ENCODE measurements at places on chromosomes 6 and 20.

- no peak for DNase-seq
These were observed 46.4 kb upstream of the TGM2 start for GRCh38 chr20:38211200-38212097.

- DNase-seq = no peak
These were observed 78.8 kb upstream of the RALY start for GRCh38 chr20:33914919-33915318.

DNA sequence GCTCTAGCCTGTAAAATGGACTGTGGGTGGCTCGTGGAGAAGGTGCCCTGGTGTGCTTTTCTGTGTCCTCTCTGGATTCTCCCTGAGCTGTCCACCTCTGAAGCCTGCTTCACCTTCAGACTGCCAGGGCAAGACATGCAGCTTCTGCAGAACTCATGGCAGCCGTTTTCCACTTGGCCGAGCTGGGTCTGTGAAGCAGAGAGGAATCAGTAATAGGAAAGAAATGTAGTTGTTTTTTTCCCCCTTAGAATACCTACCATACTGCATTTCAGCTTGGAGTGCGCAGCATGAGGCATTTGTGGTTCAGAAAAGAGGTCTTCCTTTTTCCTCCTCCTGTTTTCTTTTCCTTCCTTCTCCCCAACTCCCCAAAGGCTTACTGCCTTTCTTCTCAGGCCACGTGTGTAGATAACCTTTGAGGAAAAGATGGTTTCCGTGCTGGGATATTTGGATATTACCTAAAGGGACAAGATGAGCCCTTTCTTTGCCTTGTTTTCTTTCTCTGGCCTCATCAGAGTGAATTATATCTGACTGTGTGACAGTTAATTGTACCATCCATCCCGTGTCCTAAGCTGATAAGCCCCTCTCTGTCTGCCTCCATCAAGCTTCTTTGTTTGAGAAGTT, 39.4 kb downstream of the RREB1 start:
- no peak for DNase-seq

DNA sequence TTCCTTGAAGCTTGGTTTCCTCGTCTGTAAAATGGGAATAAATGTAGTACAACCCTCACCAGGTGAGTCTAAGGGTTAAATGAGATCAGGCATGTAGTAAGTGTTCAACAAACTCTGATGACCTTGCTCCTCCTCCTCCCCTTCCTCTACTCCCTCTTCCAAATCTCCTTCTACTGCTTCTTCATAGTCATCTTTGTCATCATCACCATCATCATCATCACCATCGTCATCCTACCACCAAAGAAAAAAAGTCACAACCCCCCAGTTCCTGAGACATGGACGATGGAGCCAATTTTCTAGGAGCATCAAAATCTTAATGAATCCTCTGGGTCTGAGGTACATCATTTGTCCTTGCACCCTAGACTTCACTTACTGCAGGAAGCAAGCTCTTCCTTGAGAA, 240.0 kb downstream of the ANKRD60 start:
- no peak for DNase-seq

DNA sequence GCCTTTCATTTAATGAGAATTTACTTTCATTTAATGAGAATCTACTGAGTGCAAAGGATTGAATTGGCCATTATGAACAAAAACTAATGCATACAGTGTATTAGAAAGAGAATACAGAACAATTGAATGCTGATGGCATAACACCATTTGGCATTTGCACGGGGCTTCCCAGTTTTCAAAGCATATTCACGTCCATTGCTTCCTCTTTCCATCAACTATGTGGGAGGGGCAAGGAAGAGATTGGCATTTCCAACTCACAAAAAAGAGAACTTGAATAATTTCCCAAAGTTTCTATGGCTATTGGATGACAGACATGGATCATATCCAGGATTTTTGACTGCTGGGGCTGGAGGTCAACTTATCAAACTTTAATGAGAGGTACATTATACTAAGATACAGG, 23.2 kb upstream of the ARG1 start:
- no peak for DNase-seq

DNA sequence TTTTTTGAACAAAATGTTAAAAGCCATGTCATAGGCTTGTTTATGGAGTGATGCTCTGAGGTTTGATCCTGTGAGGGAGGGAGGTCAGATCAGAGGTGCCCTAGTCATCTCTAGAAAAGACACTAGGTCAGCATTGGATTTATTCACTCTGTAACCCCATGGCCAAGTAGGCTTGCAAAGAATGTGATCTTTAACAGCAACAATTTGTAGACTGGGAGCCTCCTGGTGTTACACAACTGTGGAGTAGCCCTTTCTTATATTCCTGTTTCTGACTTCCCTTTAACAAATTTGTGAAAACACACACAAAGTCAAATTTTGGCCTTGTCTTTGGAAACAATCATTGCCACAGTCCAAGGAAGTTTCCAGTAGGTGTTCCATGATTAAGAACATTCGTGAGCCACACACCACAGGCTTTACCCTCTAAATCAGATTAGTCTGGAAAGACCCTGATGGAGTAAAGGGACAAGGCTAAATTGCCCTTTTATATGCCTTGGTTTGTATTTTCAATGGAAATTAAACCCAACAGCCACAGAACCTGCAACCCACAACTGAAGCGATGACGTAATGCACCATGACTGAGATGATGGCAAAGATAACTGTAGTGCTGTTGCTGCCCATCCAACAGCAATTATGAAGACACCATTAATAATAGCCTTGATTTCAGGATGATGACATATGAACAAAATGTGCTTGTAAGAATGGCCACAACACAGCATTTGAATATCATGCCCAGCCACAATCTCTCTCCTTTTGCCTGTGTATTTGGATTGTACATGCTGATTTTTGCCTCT, 22.1 kb downstream of the SCP2D1 start:
- no peak for DNase-seq

- no peak for DNase-seq
These were observed 51.5 kb upstream of the ADTRP start for GRCh38 chr6:11830105-11830504.

DNA sequence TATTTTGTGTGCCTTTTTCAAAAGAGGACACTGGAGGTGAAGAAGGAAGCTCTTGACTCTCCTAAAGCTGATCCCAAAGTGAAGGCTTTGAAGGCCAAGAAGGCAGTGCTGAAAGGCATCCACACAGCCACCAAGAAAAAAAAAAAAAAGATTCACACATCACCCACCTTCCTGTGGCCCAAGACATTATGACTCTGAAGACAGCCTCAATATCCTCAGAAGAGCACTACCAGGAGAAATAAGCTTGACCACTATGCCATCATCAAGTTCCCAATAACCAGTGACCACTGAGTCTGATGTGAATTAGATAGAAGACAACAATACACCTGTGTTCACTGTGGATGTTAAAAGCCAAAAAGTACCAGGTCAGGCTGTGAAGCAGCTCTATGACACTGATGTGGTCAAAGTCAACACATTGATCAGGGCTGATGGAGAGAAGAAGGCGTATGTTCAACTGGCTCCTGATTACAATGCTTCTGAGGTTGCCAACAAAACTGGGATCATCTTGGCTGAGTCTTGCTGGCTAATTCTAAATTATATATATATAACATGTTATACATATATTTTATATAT, 59.4 kb downstream of the PLCG1 start:
- no peak for DNase-seq

DNA sequence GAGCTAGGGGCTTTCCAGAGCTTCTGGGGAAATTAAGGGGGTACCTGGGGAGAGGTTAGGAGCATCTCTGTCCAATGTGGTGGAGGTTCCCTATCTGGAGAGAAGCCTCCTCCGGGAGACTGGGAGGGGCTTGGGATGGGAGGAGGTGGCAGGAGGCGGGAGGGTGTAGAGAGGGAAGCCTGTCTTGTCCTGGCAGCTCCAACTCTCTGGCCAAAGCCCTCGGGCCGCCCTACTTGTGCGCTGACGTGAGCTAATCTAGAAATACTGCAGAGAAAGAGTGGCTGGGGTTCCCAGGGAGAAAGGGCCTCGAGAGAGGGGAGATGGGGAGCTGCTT, 1.6 kb upstream of the SLC32A1 start:
- no peak for DNase-seq

GRCh38 chr20:38146156-38146555, 18.9 kb downstream of the TGM2 start:
- no peak for DNase-seq

DNA sequence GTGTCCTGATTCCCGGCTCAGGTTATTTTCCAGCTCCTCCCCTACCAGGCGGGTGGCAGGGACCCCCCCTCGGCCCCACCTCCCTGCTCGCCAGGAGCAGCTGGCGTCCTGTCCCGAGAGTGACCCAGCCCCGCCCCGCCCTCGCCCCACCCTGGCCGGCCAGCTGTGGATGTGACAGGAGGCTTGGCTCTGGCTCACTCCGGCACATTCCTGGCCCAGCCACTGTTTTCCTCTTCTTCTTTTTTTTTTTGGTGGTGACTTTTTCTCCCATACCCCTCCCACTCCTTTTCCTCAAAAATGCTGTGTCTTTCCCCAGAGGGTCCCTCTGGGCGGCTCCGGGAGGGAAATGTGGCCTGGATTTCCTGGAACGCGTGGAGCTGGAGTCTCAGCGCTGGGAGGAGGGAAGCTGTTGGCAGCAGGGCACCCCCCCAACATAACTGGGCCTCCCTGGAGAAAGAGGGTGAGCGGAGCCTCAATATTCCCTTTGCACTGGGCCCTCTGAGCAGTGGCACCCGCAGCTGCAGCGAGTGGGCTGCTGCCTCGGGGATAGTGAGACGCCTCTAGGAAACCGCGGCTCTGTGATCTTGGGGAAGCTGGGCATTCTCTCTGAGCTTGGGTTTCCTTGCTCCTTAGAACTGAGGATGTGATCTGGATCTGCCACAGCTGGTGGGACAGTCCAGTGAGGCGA, 28.3 kb upstream of the CSNK2A1 start:
- no peak for DNase-seq

- DNase-seq = no peak
These were observed 68.3 kb downstream of the ANKS1A start for GRCh38 chr6:34957231-34957783.

DNA sequence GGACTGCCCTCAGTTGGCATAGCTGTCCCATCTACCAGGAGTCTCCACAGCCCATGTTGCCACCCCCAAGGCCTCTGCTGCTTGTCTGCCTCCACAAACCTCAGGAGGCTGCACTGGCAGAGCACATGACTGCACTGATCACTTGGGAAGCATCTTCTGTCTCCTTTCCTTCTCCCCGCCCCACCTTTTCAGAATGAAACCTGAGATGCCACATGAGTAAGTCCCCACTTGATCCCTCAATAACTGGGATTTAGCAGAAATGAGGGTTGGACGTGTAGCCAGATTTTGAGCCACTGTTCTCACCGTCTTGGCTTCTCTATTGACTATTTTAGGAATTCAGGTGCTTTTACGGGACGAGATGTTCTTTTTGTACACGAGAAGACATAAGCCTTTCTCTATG, 328.4 kb downstream of the CDC5L start:
- no peak for DNase-seq

DNA sequence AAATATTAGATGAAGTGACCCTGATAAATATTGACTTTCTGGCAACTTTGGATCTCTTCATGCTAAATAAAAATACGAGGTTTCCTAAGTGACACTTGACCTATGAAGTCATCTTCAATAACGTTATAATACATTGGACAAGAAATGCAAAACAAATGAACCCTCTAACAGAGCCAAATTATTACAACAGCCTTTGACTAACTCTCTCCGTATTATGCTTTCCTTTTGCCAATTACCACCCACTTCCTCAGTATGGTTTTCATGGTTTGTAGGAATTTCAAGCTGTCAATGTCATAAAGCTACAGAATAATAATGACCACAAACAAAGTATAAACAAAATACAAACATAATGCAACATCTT, 210.5 kb downstream of the MOXD1 start:
- DNase-seq = no peak

GRCh38 chr6:170227521-170227983, 63.3 kb downstream of the DLL1 start:
- DNase-seq = no peak

- no peak for DNase-seq
These were observed 130.6 kb downstream of the ERMARD start for GRCh38 chr6:169881976-169882375.

- DNase-seq = no peak
These were observed 70.5 kb downstream of the SNAP25 start for GRCh38 chr20:10288954-10289646.

- DNase-seq = no peak
These were observed 1359.4 kb upstream of the GJE1 start for GRCh38 chr6:140773276-140773675.

DNA sequence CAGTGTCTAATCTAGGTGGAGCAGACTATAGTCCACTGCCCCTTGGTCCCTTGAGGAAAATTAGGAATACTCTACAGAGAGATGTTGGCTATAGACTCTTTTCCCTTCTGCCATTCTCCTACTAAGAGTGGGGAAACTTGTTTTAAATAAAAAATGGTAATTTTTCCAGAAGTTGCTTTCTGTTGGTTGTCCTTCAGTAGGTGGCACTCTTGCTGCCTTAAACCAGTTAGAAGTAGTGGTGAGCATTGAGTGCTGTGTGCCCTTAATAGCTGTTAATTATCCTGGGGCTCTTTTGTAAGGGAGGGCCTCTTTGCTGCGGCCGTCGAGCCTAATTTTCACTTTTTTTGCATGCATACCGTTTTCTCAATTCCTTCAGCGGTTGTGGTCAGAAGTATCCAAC, 2.8 kb downstream of the CMTR1 start:
- no peak for DNase-seq

- DNase-seq = no peak
These were observed 27.5 kb upstream of the ADGRF4 start for GRCh38 chr6:47670851-47671250.

DNA sequence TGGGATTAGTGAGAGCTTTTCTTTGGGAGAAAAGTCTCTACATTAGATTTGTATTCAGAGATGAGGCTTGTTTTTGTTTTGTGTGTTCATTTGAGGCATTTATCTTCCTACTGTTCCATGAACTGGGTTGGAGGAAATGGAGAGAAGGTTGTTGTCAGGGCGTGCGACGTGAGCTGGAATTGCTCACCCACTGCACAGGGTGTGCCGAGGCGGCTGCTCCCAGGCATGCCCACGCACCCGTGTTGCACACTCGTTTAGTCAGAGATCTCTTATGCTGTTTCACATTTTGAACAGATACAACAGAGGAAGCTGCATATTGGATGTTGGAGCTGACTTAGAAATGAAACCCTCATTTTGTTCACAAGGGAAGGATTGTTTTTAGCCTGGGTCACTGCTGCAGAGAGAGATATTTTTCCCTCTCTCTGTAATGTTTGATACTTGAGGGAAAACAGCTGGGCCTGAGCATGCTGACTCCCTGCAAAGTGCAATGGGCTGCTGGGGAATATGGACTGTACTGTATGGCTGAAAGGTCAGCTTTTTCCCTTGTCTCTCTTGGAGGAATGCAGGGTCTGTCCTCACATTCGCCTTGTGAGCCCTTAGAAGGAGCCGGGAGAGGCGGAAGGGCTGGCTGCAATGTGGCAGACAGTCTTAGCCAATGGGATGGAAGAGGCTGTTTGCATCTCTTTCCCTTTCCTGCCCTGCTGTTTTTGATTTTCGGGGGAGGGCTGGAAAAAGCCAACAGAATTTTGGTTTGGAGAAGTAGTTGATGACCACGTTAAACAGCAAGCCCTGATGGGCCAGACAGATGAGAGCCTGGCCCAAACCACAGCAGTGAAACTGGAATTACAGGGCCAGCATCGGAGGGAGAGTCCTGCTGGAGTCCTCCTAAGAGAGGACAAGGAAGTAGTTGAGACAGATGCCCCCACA, 170.8 kb downstream of the SASH1 start:
- DNase-seq = no peak

GRCh38 chr6:35173427-35174087, 32.4 kb upstream of the TCP11 start:
- DNase-seq = no peak

All from cortex of kidney (tissue), 1 donor.